ENCODE measurements at places on chromosomes 1 and 21. TPM values are rescaled to one million over a fixed set of nuclear protein-coding genes. Genes with fewer than 3 reads are reported as not detected.

Gene KIF26B
- total RNA-seq = 43.1 TPM

Gene FBLIM1
- 134 TPM for total RNA-seq

Gene DYNLT4
- not detected for total RNA-seq

DNA sequence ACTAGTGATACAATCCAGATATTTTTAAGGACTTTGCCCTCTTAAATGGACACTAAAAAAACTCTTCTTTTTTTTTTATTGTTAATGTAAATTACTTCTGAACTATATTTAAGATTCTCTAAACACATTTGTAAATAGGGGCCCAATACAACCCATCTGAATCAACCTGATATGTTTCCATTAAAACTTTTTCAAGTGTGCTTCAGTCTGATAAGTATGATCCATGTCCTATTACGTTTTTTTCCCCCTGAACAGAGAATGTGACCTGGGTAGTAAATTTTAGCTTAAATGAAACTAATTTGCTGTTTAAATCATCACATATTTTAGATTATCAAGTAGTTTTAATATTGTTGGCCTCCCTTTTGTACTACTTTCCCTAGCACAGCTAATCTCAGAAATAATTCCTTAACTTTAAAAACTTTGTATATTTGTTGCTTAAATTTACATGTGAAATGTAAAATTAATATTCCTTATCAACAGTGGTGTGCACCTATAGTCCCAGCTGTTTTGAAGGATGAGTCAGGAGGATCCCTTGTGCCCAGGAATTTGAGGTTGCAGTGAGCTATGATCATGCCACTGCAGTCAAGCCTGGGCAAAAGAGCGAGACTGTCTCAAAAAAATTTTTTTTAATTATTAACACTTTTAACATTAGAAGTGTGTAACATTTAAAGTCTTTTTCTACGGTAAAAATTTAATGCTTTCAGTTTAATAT lies 3.0 kb upstream of the PKN2 start:
- no peak for DNase-seq

- DNase-seq = no peak
Measured at GRCh38 chr1:180973369-180973768, 49.3 kb downstream of the STX6 start.

DNA sequence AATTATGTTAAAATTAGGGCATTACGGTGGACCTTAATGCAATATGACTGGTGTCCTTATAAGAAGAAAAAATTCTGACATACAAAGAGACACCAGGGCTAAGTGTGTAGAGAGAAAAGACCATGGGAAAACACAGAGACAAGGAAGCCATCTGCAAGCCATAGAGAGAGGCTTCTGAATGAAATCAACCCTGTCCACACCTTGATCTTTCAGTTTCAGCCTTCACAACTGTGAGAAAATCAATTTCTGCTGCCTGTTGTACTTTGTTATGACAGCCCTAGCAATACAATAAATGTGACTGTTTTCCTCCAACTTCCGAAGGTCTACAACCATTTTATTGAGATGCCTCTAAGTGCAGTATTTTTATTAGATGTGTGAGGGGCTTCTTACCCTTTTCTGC lies 1407.2 kb downstream of the MRPL39 start:
- DNase-seq = no peak

DNA sequence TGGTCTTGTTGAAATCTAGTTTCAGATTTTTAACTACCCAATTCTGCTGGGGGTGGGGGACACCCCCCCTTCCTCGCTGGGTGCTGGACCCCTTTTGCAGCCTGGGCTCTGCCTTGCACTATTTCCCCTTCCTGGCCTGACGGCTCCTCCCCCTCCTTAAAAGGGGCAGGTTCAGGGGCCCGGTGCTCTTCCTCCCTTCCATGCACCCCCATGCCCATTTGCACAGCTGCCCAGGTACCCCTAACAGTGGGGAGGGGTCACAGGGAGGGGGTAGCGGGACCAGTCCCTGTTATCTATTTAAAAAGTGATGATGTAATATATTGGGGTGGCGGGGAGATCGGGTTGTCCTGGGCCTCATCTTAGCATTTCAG lies 15.3 kb downstream of the ZBTB7B start:
- no peak for DNase-seq
